ENCODE measurements at places on chromosomes 2 and 18. TPM values are rescaled to one million over a fixed set of nuclear protein-coding genes. Genes with fewer than 3 reads are reported as not detected.

- no peak for DNase-seq
These were observed 151.2 kb downstream of the SRBD1 start for GRCh38 chr2:45459860-45460259.

GRCh38 chr2:27155069-27155520 is 6.3 kb downstream of the TCF23 start:
- no peak for DNase-seq

- DNase-seq = no peak
These were observed 162.3 kb upstream of the REV1 start for GRCh38 chr2:99651930-99652670.

DNA sequence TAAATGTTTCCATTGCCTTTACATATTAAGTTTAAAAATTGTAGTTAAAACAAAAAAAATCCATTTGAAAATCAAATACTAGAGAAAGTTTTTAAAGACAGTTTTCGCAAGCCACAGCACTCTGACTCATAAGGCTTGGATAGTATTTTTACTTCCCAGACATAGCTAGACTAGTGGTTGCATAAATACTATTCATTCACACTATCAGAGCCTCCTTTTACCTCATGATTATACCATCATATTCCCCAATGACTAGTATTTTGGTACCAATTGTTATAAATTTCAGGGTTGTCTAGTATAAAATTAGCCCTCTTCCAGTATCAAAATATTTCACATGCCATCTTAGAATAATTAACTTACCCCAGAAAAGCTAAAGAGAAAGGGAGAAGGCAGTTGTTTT is 393.5 kb downstream of the ERBB4 start:
- DNase-seq = no peak

Gene SLC14A1
- total RNA-seq = 0.86 TPM

DNA sequence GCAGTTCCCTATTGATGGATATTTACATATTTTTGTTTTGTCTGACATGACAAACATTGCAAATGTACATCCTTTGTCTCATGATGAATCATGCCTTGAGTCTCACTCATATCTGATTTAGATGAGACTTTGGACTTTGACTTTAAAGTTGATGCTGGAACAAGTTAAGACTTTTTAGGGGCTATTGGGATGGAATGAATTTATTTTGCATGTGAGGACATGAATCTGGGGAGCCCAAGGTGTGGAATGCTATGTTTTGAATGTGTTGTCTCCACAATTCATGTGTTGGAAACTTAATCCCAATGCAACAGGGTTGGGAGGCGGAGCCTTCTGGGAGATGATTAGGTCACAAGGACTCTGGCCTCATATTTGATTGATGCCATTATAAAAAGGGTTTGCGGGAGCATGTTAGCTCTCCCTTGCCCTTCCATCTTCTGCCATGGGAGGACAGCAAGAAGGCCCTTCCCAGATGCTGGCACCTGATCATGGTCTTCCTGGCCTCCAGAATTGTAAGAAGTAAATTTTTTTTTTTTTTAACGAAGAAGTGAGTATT is 29.1 kb upstream of the INO80D start:
- no peak for DNase-seq

Gene LHCGR
- total RNA-seq = not detected

GRCh38 chr18:3615374-3615985 is 165.5 kb downstream of the TGIF1 start:
- DNase-seq = no peak

DNA sequence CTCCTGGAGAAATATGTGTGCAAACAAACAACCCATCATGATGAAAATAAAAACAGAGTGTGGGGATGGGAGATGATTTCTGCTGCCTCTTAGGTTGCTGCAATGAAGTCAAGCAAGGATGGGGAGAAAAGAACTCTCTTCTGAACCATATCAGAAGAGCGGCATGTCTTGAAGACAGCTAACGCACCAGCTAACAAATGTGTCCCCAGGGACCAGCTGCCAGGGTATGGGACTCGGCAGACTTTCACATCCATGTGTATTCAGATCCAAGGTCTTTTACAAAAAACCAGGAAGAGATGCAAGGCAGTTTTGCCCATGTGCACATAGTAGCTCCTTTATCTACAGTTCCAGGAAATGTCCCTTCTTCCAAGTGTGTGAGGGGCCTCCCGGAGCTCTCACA is 125.4 kb downstream of the CLIP4 start:
- no peak for DNase-seq

DNA sequence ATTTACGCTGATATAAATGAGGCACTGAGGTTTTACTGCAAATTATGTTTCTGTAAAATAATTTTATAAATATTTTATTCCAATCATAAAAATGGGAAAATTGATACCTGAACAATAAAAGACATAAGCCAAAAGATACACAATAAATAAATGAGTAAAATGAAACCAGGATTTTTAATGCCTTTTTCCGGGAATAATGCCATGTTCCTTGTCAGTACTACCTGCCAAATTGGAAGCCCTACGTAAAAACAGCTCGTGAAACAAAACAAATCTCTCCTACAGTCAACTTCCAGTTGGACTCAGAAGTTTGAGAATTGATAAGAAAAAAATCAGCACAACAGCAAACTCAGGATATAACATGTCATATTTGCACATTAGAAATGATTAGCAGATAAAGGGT is 18.0 kb downstream of the GALNT3 start:
- DNase-seq = no peak

- DNase-seq = no peak
These were observed 140.6 kb upstream of the DNMT3A start for GRCh38 chr2:25482341-25482740.

Gene IL1RL1
- total RNA-seq = 0.84 TPM

Gene C2orf78
- 0.07 TPM for total RNA-seq

DNA sequence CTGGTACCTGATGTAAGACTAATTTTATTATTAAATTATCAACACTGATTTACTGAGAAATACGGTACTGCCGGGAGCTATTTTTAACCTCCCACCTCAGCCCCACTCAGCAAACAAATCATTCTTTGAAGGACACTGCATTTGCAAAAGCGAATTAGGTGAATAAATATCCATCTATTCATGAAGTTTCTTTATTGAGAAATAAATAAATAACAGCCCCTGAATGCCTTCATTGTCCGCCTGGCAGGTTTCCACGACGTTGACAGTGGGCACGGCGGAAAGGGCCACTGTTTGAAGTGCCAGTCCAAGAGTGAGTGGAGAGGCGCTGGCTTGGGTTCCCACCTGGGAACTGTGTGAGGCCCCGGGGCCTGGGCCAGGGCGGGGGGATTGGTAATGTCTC is 15.7 kb downstream of the C1QL2 start:
- DNase-seq = no peak

Data from activated CD4-positive, alpha-beta T cell treated with anti-CD3 and anti-CD28 coated beads, Interleukin-2, amount 10 ng/mL, durations not matched to agents 24 days and 14 days (primary cell).